ENCODE measurements at places on chromosomes 16 and 17. TPM values are rescaled to one million over a fixed set of nuclear protein-coding genes. Genes with fewer than 3 reads are reported as not detected.

DNA sequence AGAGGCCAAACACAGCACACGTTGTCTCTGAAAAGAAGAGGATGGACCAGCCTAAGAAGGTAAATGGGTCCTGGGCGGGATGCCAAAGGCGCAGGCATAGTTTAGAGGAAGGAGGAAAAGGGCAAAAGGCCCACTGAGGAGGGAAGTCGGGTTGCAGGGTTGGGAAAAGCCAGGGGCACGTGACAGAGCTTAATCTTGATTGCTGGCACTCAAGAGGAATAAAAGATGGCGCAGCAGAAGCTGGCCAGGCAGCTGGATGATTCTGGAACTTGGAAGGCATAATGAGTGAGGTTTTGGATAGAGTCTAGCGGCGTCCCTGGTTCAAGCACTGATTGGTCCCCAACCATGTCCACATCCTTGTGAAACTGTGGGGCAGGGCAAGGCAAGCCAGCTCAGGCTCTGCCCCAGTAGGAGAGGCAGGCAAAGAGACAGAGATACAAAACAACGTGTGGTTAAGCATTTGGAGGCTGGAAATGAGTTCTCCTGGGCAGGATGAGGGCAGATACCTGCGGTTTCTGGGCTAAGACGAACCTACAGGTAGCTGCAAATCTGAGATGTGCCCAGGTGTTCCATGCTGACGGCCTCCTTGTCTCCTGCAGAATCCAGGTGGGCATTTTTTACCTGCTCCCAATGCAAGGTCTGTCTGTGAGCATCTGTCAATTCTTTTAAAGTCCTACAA, 52.7 kb upstream of the CIBAR2 start:
- H3K4me1 ChIP-seq = no peaks in the 10 kb centered on the region
- peaks cover 1% of the 10 kb centered on the region for H3K27me3 ChIP-seq
- H3K36me3 ChIP-seq = no peaks in the 10 kb centered on the region
- no peak overlapping the region for H3K4me3 ChIP-seq
- no peak overlapping the region for H3K27ac ChIP-seq

SYT17 gene
- 11.9 TPM for total RNA-seq

DNA sequence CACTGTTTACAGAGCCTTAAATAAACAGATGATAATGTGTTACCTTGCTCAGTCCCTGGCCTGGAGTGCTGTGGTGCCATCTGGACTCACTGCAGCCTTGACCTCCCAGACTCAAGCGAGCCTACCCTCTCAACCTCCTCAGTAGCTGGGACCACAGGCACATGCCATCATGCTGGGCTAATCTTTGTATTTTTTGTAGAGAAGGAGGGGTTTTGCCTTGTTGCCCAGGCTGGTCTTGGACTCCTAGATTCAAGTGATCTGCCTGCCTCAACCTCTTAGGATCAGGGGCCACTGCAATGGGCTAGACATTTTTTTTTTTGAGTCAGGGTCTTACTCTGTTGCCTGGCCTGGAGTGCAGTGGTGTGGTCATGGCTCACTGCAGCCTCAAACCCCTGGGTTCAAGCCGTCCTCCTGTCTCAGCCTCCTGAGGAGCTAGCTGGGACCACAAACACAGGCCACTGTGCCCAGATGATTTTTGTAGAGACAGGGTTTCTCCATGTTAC, 5.0 kb upstream of the NAGLU start:
- no peak for DNase-seq
- peak overlapping the region; percentile 89 for H3K27ac ChIP-seq
- H3K4me1 ChIP-seq = peaks cover 8% of the 10 kb centered on the region
- H3K27me3 ChIP-seq = no peaks in the 10 kb centered on the region

- H3K4me3 ChIP-seq = no peak overlapping the region
- H3K36me3 ChIP-seq = no peaks in the 10 kb centered on the region
- DNase-seq = no peak
Measured at GRCh38 chr16:66318505-66318904, 48.0 kb upstream of the CDH5 start.

NAGLU gene
- total RNA-seq = 101 TPM

RHBDL1 gene
- 2.3 TPM for total RNA-seq

FOXN1 gene
- 0.29 TPM for total RNA-seq

HOXB4 gene
- total RNA-seq = 2.3 TPM

DNA sequence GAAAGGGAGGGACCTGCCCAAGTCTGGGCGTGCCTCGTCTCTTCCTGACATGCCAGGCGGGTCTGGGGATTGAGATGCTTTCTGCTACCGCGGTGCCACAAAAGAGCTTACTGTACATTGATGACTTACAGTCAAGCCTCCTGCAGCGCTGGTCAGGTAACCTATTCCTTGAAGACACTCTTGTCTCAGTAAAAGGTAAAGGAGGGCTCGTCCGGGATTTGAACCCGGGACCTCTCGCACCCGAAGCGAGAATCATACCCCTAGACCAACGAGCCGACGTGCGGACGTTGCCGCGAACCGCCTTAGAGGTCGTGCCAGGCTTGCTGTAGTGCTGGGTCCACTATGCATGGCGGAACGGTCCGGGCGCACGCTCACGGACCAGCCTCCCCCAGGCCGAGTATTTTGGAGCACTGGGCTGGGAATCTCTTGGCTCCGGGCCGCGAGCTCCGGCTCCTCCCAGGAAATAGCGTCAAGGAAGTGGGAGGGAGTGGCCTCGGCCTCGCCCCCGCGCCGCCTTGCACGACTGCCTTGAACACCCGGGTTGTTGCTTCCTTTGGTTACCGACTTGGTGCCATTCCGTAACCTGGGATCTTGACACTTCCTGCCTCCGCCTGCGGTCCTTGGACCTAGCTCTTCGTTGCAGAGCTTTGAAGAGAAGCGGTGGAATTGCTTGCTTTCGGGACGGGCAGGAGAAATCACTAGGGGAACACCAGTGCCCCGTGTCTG, 12.4 kb upstream of the AURKB start:
- H3K36me3 ChIP-seq = no peaks in the 10 kb centered on the region
- H3K4me3 ChIP-seq = peak overlapping the region; percentile 76
- H3K27me3 ChIP-seq = no peaks in the 10 kb centered on the region
- peak overlapping the region; percentile 98 for H3K27ac ChIP-seq
- no peaks in the 10 kb centered on the region for H3K4me1 ChIP-seq

GRCh38 chr16:10405386-10405939, 19.6 kb downstream of the ATF7IP2 start:
- no peak overlapping the region for H3K4me3 ChIP-seq
- peaks cover 3% of the 10 kb centered on the region for H3K36me3 ChIP-seq
- H3K27me3 ChIP-seq = no peaks in the 10 kb centered on the region
- DNase-seq = no peak

DNA sequence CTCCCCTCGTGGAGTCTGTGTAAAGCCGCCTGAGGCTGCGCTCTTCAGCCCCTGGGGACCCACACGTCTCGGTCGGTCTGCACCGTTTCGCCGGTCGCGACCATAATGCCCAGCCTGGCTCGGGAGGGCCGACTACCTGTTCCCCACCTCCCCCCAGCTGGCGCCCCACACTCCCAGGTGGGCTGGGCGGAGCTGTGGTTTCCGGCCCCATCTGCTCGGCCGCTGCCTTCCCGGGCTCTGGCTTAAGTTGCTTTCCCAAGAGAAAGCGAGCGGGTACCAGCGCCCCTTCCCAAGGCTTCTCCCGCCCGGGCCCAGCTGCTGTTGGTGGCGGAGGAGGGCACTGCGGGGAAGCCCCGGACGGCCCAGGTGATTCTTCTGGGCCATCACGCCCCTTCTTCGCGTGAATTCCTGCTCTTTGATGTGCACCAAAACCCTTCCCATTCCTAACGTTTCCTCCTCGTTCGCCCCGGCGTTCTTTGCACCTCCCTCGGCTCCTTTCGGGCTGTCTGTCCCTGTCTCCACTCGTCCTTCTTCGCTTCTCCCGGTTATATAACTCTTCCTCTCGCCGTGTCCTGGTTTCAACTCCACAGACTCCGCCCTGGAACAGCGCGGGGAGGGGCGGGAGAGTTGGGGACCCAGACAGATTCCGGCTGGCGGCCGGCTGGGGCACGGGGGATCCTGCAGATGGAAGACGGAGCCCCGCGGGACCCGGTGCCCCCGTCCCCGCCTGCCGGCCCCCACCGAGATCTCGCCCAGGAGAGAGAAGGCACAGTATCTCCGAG, 2.0 kb downstream of the KDM6B start:
- DNase-seq = peak; percentile 75
- peak overlapping the region; percentile 70 for H3K4me3 ChIP-seq
- H3K27ac ChIP-seq = peak overlapping the region; percentile 97
- H3K4me1 ChIP-seq = peaks cover 34% of the 10 kb centered on the region
- H3K36me3 ChIP-seq = no peaks in the 10 kb centered on the region

DNA sequence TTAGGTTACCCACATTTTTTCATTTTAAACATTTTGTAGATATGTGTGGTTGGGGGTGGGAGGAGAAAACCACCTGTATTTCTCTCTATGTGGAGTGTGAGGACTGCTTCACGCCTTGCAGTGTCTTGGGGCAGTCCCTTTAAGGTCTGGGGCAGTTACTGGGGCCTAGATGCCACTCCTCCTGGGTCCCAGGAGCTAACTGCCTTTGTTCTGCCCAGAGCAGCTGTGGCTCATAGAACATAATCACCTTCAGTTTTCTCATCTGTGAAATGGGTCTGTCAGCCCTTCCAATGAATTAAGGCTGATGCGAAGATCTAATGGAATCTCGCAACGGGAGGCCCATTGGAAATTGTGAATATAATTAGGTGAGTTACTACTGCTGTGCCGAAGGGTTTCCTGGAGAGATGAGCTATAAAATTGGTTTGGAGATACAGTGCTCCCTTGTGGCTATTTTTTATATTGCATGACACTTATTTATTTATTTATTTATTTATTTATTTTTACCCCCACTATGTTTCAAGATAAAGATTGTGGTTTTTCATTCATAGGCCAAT, 22.9 kb downstream of the DHRS7C start:
- H3K27me3 ChIP-seq = no peaks in the 10 kb centered on the region
- no peaks in the 10 kb centered on the region for H3K36me3 ChIP-seq
- no peak overlapping the region for H3K27ac ChIP-seq
- DNase-seq = no peak
- no peak overlapping the region for H3K4me3 ChIP-seq
- H3K4me1 ChIP-seq = no peaks in the 10 kb centered on the region

DNA sequence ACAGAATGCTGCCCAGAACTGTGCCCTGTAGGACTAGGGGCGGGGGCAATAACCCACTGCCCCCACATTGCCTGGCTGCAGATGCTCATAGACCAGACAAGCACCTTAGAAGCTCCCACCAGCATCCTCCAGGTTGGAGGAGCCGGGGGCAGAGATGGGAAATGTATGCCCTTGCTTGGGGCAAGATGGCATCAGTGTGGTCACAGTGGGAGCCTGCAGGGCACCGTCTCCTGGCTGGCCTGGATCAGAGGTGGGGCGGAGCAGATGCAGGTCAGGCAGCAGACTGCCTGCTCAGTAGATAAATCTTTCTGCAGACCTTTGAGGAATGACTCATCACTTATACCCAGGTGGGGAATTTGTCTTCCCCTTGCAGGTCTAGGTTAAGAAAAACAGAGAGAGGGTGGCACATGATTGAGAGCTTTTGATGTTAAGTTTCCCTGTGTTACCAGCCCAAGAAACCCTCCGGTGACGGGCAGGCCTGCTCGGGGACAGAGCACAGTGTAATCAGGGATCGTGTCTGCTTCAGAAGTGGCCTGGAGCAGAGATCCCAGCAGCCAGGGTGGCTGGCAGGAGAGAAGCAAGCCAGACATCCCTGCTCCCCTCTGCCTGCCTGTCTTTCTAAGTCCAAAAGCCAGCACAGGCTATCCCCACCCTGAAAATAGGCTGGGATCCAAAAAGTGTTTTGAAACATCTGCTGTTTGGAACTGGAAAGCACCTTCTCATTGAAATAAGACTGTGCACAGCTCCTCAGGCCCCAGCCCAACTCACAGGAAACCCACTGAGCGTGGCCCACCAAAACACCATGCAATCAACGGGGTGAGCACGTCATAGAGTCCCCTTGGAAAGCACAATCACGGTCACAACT, 50.7 kb upstream of the RPL38 start:
- no peak overlapping the region for H3K27ac ChIP-seq
- no peak for DNase-seq
- H3K27me3 ChIP-seq = no peaks in the 10 kb centered on the region
- H3K36me3 ChIP-seq = no peaks in the 10 kb centered on the region
- no peak overlapping the region for H3K4me3 ChIP-seq

RNF222 gene
- total RNA-seq = not detected

DNA sequence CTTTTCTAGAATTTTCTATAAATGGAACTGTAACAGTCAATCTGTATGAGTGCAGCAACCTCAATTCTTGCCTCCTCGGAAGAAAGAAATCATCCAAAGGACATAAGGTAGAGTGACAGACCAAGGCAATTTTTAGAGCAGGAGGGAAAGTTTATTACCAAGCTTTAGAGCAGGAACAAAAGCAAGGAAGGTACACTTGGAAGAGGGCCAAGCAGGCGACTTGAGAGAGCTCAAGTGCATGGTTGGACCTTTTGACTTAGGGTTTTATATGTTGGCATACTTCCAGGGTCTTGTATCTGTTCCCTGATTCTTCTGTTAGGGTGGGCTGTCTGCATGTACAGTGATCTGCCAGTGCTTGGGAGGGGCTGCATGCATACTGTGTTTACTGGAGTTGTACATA, 50.3 kb downstream of the SCNN1G start:
- no peak overlapping the region for H3K4me3 ChIP-seq
- no peaks in the 10 kb centered on the region for H3K27me3 ChIP-seq
- H3K36me3 ChIP-seq = no peaks in the 10 kb centered on the region
- H3K27ac ChIP-seq = no peak overlapping the region

TBX2 gene
- 8.5 TPM for total RNA-seq

GRCh38 chr16:55257966-55258613, 65.9 kb upstream of the IRX6 start:
- H3K36me3 ChIP-seq = no peaks in the 10 kb centered on the region
- no peaks in the 10 kb centered on the region for H3K27me3 ChIP-seq
- H3K27ac ChIP-seq = no peak overlapping the region
- peak; percentile 67 for DNase-seq

- H3K27ac ChIP-seq = no peak overlapping the region
- H3K36me3 ChIP-seq = no peaks in the 10 kb centered on the region
- H3K27me3 ChIP-seq = no peaks in the 10 kb centered on the region
- H3K4me1 ChIP-seq = no peaks in the 10 kb centered on the region
Measured at GRCh38 chr17:72733619-72734282, 358.7 kb downstream of the SLC39A11 start.

CPNE7 gene
- total RNA-seq = 1.2 TPM
